ENCODE measurements at places on chromosomes 1 and 21. TPM values are rescaled to one million over a fixed set of nuclear protein-coding genes. Genes with fewer than 3 reads are reported as not detected.

SPRR1B gene
- total RNA-seq: not detected

DNA sequence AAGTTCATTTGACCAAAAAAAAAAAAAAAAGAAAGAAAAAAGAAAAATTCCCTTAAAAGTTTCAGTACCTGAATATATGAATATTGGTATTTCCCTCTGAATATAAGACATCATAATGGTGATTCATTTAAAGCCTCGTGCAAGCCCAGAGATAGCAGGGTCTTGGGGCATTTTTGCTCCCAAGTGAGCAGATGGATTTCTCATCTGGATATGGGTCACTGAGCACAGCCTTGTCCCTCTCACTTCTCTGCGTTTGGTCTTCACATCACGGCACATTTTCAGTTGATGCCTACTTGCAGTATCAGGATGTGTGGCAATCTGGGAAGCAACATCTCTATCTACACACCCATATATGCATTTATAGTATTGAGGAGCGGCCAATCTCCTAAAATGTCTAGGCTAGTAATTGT is 12.7 kb downstream of the CD58 start:
- no peaks in the 10 kb centered on the region for H3K36me3 ChIP-seq
- no peaks in the 10 kb centered on the region for H3K4me1 ChIP-seq
- H3K4me3 ChIP-seq: no peak overlapping the region
- no peaks in the 10 kb centered on the region for H3K27me3 ChIP-seq

DNA sequence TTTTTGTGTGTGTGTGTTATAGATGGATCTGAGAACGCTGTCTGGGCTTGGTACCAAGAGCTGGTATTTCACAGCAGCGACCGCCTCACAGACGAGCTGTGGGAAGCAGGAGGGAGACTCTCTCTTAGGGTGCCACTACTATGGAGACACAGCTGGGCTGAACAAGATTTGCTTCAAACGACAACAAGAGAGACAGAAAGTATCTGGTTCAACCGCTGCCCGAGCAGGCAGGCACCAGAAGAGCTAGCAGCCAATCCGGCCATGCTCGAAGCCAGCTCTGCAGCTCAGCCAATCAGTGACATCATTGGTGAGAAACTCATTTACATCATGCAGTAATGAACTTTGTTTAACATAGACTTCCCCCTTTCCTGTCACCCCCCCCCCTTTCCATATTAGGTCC is 341.3 kb downstream of the USP25 start:
- peaks cover 4% of the 10 kb centered on the region for H3K4me1 ChIP-seq
- DNase-seq: no peak
- no peaks in the 10 kb centered on the region for H3K27me3 ChIP-seq
- H3K36me3 ChIP-seq: no peaks in the 10 kb centered on the region

DNA sequence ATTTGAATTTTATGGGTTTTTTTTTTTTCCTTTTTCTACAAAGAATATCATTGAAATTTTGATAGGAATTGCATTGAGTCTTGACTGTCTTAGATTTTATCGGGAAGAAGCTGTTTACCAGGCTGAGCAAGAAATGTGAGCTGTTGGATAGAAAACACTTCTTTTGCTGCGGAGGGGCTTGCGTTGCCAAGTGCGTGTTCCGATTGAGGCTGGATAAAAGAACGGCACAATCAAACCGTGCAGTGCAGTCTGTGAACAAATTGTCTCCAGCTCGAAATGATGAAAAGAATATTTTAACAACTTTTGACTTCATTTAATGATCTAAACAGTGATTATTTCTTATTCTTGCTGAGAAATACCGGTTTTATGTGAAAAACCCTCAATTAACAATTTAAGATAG is 149.4 kb downstream of the RYR2 start:
- no peaks in the 10 kb centered on the region for H3K4me1 ChIP-seq
- H3K4me3 ChIP-seq: no peak overlapping the region
- no peak overlapping the region for H3K27ac ChIP-seq
- H3K36me3 ChIP-seq: no peaks in the 10 kb centered on the region
- DNase-seq: no peak

DNA sequence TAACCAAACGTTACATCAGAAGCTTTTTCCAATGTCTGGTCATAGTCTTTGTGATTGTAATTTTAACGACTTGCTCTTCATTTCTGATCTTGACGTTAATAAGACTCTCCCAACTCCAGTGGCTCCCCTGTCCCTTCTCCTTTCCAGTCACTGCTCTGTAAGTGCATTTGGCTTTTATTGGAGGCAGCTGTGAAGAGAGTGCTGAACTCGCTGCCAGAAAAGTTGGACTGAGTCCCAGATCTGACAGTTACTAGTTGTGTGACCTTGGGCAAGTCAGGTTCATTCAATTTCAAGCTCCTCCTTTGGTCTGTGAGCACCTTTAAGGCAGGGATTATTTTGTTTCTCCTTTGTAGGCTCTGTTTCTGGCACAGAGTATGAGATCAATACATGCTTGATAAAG is 109.6 kb upstream of the TSPAN2 start:
- H3K36me3 ChIP-seq: no peaks in the 10 kb centered on the region
- no peak overlapping the region for H3K27ac ChIP-seq
- no peaks in the 10 kb centered on the region for H3K4me1 ChIP-seq
- H3K4me3 ChIP-seq: no peak overlapping the region

- no peaks in the 10 kb centered on the region for H3K4me1 ChIP-seq
- H3K36me3 ChIP-seq: no peaks in the 10 kb centered on the region
- no peak for DNase-seq
- no peak overlapping the region for H3K27ac ChIP-seq
- H3K4me3 ChIP-seq: no peak overlapping the region
Observed at GRCh38 chr1:55572878-55573734, 357.9 kb upstream of the USP24 start.

LMX1A gene
- total RNA-seq: not detected

DNA sequence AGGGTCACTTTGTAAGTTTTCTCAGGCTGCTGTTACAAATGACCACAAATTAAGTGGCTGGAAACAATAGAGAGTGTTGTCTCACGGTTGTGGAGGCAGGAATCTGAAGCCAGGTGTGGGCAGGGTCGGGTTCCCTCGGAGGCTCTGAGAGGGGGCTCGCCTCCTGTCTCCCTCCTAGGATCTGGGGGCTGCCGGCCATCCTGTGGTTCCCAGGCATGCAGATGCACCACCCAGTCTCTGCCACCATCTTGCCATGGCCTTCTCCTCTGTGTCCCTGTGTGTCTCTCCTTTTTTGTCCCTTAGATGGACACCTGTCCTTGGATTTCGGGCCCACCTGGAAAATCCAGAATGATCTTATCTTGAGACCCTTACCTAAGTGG is 4.8 kb downstream of the TP73 start:
- H3K27me3 ChIP-seq: peaks cover 36% of the 10 kb centered on the region
- no peak for DNase-seq
- H3K27ac ChIP-seq: no peak overlapping the region
- H3K36me3 ChIP-seq: no peaks in the 10 kb centered on the region
- H3K4me1 ChIP-seq: no peaks in the 10 kb centered on the region
- H3K4me3 ChIP-seq: no peak overlapping the region

DYNLT5 gene
- 0.33 TPM for total RNA-seq

NOTCH2 gene
- 123 TPM for total RNA-seq

- H3K36me3 ChIP-seq: no peaks in the 10 kb centered on the region
- peaks cover 20% of the 10 kb centered on the region for H3K4me1 ChIP-seq
- H3K4me3 ChIP-seq: peak overlapping the region; percentile 11
Observed at GRCh38 chr1:151989211-151989862, 4.3 kb downstream of the S100A10 start.

- peaks cover 4% of the 10 kb centered on the region for H3K27me3 ChIP-seq
- no peaks in the 10 kb centered on the region for H3K4me1 ChIP-seq
- H3K36me3 ChIP-seq: no peaks in the 10 kb centered on the region
- H3K4me3 ChIP-seq: peak overlapping the region; percentile 47
Observed at GRCh38 chr1:103106426-103107341, 1.6 kb downstream of the COL11A1 start.

OR14K1 gene
- total RNA-seq: 1.3 TPM

DNA sequence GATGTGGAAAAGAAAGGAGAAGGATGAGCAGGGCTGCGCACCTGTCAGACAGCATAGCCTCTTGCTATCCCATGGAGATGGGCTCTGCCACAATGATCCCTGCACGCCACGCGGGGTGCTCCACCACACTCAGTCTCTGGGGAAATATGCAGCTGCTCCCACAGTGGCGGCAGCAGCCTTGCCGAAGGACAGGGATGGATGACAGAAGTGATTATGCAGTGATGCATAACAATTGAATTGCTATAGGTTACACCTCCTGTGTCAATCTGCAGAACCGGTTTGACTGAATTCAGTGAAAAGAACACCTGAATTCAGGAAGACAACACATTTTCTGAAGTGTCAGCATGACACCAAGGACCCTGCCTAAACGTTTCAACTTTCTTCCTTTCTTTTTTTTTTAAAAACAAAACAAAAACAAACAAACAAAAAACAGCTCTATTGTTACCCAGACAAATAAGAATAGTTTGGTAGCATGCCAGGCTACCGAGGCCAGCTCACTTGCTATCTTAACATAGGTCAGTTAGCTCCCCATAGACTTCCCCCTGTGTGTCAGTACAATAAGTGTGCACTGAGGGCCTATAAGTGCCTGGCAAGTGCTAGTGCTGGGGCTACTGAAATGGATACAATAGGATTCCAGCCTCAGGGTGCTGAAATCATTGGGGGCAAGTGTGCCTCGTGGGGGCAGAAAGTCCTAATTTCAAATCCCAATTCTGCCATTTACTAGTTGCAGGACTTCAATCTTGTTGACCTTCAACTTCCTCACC is 127.6 kb upstream of the LMO4 start:
- no peaks in the 10 kb centered on the region for H3K27me3 ChIP-seq
- H3K27ac ChIP-seq: no peak overlapping the region
- DNase-seq: no peak
- H3K4me3 ChIP-seq: no peak overlapping the region
- no peaks in the 10 kb centered on the region for H3K36me3 ChIP-seq

GRCh38 chr1:157090196-157090647 is 9.4 kb downstream of the ETV3L start:
- no peaks in the 10 kb centered on the region for H3K4me1 ChIP-seq
- H3K27me3 ChIP-seq: no peaks in the 10 kb centered on the region
- DNase-seq: peak; percentile 80

- H3K27ac ChIP-seq: peak overlapping the region; percentile 63
- no peaks in the 10 kb centered on the region for H3K36me3 ChIP-seq
- no peak overlapping the region for H3K4me3 ChIP-seq
- no peaks in the 10 kb centered on the region for H3K4me1 ChIP-seq
Observed at GRCh38 chr1:207298186-207298585, 23.3 kb upstream of the CD55 start.

GRCh38 chr1:162498496-162498810 is 835 bp downstream of the UHMK1 start:
- DNase-seq: no peak
- H3K4me3 ChIP-seq: peak overlapping the region; percentile 93
- H3K27ac ChIP-seq: peak overlapping the region; percentile 90
- no peaks in the 10 kb centered on the region for H3K4me1 ChIP-seq

DNA sequence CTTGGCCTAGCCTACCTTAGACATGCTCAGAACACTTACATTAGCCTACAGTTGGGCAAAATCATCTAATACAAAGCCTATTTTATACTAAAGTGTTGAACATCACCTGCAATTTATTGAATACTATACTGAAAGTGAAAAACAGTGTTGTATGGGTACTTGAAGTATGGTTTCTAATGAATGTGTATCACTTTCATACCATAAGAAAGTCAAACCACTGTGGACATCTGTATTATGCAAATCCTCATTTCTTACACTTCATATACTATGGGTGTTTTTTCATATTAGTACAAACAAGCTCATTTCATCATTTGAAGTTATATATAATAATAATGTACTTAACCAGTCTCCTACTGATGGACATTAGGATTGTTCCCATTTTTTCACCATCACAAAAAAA is 41.2 kb downstream of the TDRD5 start:
- H3K4me1 ChIP-seq: no peaks in the 10 kb centered on the region
- H3K4me3 ChIP-seq: no peak overlapping the region
- no peak for DNase-seq
- H3K27ac ChIP-seq: no peak overlapping the region

DNA sequence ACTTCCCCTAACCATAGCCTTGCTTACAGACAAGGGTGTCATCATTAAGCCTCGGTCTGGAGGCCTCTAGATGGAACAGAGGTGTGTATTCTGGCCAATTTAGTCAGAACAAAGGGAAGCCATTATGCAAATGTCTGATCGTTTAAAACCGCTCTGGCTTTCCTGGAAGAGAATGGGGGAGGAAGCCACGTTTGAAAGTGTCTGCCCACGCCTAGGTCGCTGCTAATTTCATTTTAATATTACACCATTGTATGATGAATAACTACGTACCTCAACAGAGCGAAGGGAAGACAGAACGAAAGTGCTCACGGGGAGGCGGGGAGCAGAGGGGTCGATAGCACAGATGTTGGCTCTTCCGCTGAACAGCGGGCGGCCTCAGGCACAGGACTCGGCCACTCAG is 41.1 kb upstream of the CSF3R start:
- no peaks in the 10 kb centered on the region for H3K27me3 ChIP-seq
- no peak overlapping the region for H3K27ac ChIP-seq
- no peak overlapping the region for H3K4me3 ChIP-seq
- H3K36me3 ChIP-seq: no peaks in the 10 kb centered on the region

GRCh38 chr1:8004803-8005573 is 21.1 kb downstream of the ERRFI1 start:
- peak overlapping the region; percentile 29 for H3K4me3 ChIP-seq
- peak overlapping the region; percentile 92 for H3K27ac ChIP-seq
- H3K27me3 ChIP-seq: no peaks in the 10 kb centered on the region
- H3K36me3 ChIP-seq: no peaks in the 10 kb centered on the region

TSPEAR gene
- total RNA-seq: not detected

DNA sequence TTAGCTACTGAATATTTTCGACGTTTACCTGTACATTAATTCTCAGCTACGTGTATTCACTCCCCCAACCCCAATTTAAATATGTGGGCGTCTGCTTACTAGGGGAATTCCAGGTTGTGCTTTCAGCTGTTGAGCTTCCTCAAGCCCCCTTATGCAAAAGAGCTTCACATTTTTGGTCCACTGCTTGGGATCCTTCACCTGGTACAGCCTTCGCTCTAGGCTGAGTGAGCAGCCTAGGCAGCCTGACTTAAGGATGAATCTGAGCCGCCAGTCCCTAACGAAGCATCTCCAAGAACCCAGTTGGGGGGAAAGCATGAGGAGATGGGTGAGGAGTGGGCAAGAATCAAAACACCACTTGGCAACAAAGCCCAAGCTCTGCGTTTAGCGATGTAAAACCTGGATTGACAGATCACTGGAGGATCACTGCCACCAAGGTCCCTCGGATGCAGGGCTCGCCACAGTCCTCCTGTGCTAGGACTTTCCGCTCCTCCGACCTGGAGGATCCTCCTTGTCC is 674 bp downstream of the BCL10 start:
- DNase-seq: no peak
- peak overlapping the region; percentile 97 for H3K27ac ChIP-seq
- no peaks in the 10 kb centered on the region for H3K4me1 ChIP-seq
- peak overlapping the region; percentile 86 for H3K4me3 ChIP-seq

HMGCS2 gene
- total RNA-seq: 0.16 TPM

Data from breast epithelium (tissue), 4 donors.